ENCODE measurements at places on chromosomes 3 and 15.

DNA sequence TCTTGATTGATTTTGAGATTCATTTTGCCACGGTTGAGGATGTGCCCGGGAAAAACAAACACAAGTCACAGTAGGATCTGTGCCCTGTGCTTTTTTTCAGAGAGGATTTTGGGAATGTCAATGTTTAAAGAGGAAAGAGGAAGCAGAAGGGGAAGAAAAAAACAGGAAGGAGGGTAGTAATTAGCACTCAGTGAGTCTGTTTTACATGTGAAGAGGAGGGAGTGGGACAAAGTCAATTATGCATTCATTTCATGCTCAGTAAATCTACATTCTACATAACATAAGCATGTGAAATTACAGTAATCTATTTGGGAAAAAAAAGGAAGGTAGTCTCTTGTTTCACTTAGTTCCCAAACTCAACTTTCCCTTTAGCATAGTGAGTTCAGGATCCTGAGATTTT lies 18.3 kb upstream of the CD200 start:
- no peak for DNase-seq

- no peak for DNase-seq
These were observed 137.0 kb downstream of the CHDH start for GRCh38 chr3:53709256-53709655.

GRCh38 chr3:169324452-169324785 lies 339.1 kb downstream of the MECOM start:
- no peak for DNase-seq

- DNase-seq = no peak
These were observed 5.6 kb downstream of the TSEN2 start for GRCh38 chr3:12489832-12490231.

- no peak for DNase-seq
These were observed 62.0 kb downstream of the MGLL start for GRCh38 chr3:127760361-127760760.

GRCh38 chr3:177803500-177803899 lies 606.2 kb upstream of the TBL1XR1 start:
- no peak for DNase-seq

- DNase-seq = no peak
These were observed 309.9 kb downstream of the CLSTN2 start for GRCh38 chr3:140244893-140245292.

- DNase-seq = no peak
These were observed 36.1 kb upstream of the SPESP1 start for GRCh38 chr15:68894208-68894607.

DNA sequence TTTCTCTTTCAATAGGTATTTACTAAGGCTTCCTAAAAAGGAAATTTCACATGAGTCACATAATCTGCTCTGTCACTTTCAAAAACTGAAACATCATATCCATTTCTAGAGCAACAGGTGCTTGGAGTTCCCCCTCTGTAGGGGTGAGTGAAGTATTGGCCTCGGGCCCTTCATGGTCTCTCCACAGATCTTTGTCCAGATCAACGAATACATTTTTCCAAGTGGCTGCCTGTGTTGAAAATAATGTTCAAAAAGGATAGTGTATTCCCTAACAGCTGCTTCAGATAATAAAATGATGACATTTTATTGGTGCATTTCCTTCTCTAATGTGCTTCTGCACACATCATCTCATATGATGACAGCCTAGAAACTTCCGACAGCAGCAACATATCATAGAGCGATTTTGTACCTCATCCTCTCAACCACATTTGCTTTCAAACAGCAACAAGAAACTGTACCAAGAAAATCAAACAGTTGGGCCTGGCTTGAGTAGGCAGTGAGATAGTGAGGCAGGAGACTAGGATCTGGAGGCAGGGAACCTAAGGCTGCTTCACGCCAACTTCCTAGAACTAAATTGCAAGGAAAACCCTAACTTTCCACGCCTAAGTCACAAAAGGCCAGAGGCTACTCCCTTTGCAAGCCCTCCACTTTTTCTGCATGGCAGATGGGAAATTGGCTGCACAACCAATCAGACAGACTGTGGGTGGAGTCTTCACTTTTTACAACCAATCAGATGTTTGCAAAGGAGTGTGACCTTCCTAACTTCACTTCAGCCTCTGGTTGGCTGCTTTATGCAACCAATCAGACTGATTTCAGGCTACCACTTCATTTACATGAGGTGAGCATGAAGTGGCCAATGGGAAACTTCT lies 340.2 kb downstream of the LRRC3B start:
- DNase-seq = no peak

GRCh38 chr3:172176061-172176770 lies 136.8 kb downstream of the FNDC3B start:
- DNase-seq = peak; percentile 61

DNA sequence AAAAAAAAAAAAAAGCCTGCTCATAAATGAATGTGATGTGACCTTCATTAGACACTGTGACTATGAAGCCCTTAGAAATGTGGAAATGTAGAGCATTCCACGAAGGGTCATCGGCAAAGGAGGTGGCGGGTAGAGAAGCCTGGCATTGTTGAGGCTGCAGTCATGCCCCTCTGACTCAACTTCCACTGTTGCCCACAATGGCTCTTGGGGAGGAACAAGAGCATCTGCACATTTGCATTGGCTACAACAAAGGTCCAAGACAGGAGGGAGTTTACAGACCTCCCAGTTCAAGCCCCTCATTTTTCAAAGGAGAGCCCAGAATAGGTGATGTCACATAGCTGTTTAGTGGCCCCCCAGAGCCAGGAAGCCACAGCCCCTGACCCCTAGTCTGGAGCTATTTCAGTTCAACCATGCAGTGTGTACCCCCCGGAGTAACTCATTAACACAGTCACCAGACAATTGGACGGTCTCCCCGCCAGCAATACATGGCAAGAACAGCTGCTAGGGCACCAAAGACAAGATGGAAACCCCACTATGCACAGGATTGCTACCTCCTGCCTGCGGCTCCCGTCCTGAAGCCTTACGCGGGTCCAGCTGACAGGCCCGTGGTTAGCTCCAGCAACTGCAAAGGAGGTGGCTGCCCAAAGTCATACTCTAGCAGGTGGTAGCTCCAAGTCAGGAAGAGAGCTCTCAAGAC lies 56.2 kb downstream of the SH3BP5 start:
- DNase-seq = no peak

DNA sequence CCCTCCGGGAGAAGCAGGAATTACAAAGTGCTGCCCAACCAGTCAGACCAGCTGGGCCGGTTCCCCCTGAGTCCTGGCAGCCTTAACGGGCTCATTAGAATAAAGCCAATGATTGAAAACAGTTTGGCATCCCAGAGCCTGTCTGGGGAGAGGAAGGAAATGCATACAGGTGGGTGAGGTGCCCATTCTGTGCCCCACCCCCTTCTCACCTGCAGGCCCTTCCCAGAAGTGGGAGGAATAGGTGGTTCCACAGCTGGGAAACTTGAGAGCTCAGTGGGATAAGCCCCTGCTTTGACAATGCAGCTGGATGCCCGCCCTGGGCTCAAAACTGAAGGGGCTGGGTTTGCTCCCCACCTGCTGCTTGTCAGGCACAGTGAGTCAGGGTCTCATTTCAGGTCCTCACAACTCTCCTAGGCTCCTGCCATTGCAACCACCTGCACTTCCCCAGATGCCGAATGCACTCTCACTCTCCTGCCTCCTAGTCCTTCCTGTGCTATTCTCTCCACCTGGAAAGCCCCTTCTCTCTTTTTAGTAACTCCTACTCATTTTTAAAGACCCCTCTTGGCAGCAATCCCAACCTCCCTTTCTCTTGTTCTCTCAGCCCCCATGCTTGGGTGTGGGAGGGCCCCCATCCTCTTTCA lies 5.5 kb upstream of the BUB1B start:
- DNase-seq = no peak

DNA sequence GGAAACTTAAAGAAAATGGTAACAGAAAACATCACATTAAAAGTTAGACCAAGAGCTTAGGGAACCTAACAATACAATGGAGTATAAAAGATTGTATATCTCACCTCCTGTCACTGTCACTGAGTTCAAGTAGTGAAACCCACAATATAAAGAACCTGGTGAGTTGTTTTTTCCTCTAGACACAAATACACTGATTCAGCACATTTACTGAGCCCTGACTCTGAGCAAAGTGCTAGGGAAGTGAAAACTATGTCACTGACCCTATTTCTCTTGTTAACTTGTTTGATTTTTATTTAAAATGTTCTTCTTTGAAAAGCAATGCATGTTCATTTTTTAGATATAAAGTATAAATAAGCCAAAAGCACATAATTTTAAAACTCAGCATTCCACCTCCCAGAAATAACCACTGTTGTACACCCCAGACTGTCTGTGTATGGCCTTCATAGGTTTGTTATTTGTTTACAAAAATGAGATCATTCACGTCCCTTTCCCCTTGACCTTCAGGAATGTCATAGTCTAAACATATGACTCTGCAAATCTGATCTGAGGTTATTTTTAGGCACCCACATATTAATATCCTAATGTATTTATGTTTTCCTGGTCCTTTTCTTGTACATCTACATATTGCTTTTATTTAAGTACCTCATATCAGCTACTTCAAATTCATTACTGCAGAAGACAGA lies 69.2 kb upstream of the CSTA start:
- peak; percentile 26 for DNase-seq

DNA sequence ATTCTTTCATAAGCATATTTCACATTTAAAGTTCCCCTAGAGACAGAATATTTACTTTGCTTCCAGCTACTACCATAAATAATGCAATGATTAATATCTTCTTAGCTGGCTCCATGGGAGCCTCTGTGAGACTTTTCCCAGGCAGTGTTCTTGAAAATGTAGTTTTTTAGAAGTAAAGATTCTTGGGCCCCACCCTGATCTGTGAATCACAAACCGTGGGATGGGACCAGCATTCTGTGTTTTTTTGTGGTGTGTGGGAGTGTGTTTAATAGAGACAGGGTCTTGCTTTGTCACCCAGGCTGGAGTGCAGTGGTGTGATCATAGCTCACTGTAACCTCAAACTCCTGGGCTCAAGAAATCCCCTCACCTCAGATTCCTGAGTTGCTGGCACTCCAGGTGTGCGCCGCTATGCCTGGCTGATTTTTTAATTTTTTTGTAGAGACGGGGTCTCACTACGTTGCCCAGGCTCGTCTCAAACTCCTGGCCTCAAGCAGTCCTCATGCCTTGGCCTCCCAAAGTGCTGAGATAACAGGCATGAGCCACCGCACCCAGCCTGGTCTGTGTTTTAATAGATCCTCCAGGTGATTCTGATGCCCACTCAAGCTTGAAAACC lies 83.0 kb downstream of the KLHL25 start:
- DNase-seq = no peak

DNA sequence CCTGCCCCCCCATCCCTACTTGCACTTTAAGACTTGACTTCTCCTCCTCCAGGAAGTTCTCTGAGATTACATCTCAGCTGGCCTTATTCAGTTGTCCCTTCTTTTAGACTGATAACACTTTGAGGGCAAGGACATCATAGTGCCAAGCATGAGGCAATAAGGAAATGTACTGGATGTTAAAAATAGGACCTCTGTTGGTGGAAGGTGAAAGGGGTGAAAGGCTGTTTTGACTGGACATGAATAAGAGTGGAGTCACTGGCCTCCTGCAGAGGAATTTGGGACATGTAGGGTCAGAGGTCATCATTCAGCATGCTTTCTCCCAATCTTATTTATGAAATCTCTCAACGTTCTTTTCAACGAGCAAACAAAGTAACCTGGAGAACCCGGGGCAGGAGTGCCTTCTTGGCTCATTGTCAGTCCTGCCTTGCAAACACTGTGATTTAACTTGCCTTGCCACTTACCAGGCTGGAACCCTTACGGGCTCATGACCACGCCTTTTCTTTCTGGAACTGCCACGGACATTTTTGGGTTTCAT lies 38.6 kb downstream of the TRIM71 start:
- DNase-seq = no peak

DNA sequence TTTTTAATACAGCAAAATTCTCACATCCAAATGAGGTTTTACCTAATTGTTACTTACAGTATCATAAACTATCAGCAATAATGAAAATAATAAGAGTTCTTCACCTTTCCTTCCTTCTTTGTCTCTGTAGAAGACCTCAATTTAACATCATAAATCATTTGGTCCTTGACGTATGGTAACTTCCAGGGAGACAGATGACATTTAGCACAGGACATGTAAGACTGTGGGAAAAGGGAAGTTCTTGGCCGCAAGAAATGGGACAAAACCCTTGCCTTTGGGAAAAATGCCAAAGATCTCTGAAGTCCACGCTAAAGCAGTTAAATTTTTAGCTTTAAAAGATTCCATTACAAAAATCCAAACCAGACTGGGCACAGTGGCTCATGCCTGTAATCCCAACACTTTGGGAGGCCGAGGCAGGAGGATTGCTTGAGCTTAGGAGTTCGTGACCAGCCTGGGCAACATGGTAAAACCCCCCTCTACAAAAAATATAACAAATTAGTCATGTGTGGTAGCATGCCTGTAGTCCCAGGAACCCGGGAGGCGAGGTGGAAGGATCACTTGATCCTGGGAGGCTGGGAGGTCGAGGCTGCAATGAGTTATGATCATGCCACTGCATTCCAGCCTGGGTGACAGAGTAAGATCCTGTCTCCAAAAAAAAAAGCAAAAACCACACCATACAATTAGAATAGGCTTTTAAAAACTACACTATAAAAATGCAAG lies 8.8 kb downstream of the PTPN9 start:
- DNase-seq = no peak

- DNase-seq = no peak
These were observed 8.7 kb downstream of the HACD2 start for GRCh38 chr3:123576122-123576521.

- DNase-seq = no peak
These were observed 3.2 kb downstream of the ULK3 start for GRCh38 chr15:74839526-74840395.

GRCh38 chr3:95468331-95468730 lies 1346.1 kb upstream of the EPHA6 start:
- no peak for DNase-seq

GRCh38 chr3:45689787-45690145 lies 570 bp downstream of the SACM1L start:
- DNase-seq = no peak

DNA sequence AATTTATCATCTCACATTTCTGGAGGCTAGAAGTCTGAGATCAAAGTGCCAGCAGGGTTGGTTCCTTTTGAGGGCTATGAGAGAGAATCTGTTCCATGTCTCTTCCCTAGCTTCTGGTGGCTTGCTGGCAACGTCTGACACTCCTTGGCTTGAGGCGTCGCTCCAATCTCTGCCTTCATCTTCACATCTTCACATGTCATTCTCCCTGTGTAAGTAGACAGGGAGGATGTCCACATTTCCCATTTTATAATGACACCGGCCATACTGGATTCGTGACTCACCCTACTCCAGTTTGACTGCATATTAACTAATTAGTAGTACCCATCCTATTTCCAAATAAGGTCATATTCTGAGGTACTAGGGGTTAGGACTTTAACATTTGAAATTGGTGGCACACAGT lies 17.5 kb upstream of the ARHGAP31 start:
- no peak for DNase-seq

- no peak for DNase-seq
These were observed 2.7 kb downstream of the MYO5C start for GRCh38 chr15:52292780-52293392.

GRCh38 chr15:42159381-42160015 lies 3.1 kb upstream of the PLA2G4F start:
- DNase-seq = no peak

Data from MV-4-11 (cell line).